DMS153 (cell line): ENCODE measurements at places on chromosomes 12 and 14.

DNA sequence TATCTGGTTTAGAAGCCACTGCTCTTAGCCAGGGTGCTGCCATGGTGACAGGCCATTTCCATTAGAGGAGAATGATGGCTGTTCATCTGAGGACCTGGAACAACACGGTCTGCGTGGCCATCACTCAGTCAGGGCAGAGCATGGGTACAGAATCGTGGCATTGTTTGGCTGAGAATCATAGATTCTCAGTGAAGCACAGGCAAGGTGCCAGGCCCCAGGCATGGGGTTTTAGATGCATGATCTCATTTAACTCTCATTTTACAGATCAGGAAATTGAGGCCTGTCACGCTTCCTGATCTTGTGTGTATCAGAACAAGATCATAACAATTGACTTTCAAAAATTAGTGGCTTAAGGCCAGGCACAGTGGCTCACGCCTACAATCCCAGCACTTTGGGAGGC, 26.8 kb upstream of the IRF2BPL start:
- DNase-seq: no peak

DNA sequence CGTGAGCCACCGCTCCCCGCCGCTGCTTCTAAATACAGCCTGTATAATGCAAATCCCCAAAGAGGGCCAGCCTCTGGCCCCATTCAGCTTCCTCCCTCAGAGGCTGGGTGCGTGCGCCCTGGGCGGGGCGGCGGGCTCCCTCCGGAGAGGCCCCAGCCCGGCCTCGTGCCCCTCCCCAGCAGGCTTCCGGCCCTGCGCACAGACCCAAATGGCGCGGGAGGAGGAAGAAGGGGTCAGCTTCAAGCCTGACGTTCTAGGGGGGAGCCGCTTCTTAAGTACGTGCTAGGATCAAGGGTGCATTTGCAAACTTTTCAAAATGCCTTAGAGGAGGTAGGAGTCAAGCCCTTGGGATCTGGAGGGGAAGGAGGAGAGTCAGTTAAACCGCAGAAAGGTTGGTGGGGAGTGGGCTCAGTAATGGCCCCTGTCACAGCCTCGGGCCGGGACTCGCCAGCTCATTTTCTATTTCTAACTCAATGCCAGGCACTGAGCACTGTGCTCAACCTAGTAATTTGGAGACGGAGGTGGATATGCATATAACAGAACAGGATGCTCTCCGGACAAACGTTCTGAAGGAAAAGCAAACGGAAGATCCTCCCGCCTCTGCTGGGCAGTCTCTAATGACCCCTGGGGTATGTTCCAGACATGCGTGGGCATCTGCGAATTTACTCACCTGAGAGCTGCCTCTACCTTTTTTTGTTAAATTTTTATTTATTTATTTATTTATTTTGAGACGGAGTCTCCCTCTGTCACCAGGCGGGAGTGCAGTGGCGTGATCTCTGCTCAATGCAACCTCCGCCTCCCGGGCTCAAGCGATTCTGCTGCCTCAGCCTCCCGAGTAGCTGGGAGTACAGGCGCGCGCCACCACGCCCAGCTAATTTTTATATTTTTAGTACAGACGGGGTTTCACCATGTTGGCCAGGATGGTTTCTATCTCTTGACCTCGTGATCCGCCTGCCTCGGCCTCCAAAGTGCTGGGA, 32.3 kb downstream of the NINJ2 start:
- DNase-seq: no peak

DNA sequence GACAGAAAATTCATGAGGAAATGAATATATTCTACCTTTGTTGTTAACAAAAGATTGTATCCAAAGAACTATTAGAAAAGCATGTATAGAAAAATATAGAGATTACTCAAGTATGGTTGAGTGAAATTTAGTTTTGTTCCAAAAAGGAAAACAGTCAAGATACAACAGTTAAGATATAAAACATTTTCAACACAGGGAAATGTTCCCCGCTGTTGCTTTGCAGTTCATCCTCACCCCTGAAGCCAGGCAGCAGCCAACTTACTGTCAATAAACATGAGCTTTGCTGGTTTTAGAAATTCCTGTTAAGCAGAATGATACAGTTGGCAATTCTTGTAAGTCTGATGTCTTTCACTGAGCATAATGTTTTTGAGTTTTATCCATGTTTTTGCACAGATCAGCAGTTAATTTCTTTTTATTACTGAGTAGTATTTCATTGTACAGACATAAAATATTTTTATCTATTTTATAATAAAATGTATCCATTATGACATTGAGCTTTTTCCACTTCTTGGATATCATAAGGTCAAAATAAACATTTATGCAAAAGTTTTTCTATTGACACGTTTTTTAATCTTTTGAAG, 1.2 kb upstream of the CLEC2B start:
- DNase-seq: no peak

DNA sequence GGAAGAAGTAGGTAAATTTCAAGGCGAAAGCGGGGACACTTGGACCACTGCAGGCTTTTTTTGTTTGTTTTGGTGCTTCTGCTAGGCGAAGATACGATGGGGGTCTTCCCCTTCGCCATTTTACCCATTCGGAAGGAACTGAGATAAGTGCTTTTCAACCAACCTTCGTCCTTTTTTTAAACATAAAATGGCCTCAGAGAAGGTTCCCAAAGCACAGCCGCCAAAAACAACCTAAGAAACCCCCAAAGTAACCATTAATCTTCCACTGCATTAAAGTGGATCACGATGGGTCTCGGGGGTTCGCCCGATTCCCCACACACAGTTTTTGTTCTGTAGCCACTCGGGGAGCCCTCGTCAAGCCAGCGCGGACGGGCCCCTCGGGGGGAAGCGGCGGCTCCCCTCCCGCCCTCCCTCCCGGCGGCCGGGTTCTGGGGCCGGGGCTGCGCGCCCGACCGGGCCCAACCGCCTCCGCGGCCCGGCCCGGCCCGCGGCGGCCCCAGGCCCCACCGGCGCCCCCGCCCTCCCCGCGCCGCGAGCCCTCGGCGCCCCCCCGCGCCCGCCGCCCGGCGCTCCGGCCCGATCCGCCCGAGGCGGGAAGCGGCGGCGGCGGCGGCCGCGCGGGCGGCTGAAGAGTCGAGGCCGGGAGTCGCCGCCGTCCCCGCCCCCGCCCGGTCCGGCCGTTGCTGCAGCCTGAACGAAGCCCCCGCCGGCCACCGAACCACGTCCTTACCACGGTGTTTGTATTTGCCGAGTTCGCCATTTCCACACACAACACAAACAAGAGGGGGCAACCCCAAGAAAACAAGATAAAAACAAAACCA, 790 bp downstream of the GTF2A1 start:
- peak; percentile 36 for DNase-seq

DNA sequence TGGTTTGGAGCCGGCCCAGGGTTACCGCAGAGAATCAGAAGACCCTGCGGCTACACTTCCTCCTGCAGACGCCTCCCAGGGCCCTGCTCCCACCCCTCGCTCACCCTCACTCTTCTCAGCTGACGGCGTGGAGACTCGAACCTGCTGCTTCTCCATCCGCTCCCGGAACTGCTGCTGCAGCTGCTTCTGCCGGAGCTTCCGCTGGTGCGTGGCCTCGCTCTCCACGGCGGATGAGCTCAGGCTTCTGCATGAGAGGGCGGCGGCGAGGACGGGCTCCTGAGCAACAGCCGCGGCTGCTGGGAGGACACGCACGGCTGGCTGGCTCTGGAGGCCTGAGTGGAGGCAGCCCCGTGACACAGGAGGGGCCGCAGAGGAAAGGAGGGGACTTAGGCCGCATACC, 33.3 kb downstream of the RAD52 start:
- no peak for DNase-seq

GRCh38 chr14:77100961-77101360, 2.9 kb downstream of the CIPC start:
- no peak for DNase-seq

DNA sequence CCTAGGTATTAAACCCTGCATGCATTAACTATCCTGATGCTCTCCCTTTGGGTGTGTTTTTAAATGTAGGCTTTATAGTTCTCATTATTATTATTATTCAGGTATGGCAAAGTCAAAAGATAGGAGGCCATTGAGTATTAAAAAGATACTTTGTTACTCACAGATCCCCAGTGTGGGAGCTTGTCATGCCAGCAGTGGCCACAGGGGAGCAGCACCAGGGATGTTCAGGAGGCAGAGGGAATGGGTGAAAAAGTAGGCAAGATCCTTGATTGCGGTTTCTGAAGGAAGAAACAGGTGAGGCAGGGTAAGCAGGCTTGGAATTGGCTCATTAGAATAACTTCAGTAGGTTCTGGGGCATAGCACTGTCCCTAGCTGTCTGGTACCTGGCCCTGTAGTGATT, 382.2 kb downstream of the MED13L start:
- no peak for DNase-seq
